ENCODE measurements at places on chromosomes 7 and 10. TPM values are rescaled to one million over a fixed set of nuclear protein-coding genes. Genes with fewer than 3 reads are reported as not detected.

EVX1 gene
- not detected for total RNA-seq

LRRD1 gene
- under 0.01 TPM for total RNA-seq

SPDYE2 gene
- not detected for total RNA-seq

TRIM50 gene
- total RNA-seq = not detected

PKD2L1 gene
- not detected for total RNA-seq

POLR3A gene
- total RNA-seq = 13.4 TPM

MMD2 gene
- not detected for total RNA-seq

BLNK gene
- total RNA-seq = not detected

CPA4 gene
- not detected for total RNA-seq

ZNF746 gene
- total RNA-seq = 11.3 TPM

BMPER gene
- 4.9 TPM for total RNA-seq

CYP3A7 gene
- total RNA-seq = not detected

CHRM2 gene
- not detected for total RNA-seq

ADRB1 gene
- 7.2 TPM for total RNA-seq

PRRT4 gene
- total RNA-seq = not detected

SLC26A5 gene
- total RNA-seq = 0.64 TPM

NAT16 gene
- total RNA-seq = not detected

CYP2C8 gene
- total RNA-seq = under 0.01 TPM

C7orf25 gene
- 4.4 TPM for total RNA-seq

ASB4 gene
- total RNA-seq = not detected

TSPAN12 gene
- 89.3 TPM for total RNA-seq

MRLN gene
- total RNA-seq = not detected

CALML5 gene
- not detected for total RNA-seq
